ENCODE measurements at places on chromosomes 4 and X.

DNA sequence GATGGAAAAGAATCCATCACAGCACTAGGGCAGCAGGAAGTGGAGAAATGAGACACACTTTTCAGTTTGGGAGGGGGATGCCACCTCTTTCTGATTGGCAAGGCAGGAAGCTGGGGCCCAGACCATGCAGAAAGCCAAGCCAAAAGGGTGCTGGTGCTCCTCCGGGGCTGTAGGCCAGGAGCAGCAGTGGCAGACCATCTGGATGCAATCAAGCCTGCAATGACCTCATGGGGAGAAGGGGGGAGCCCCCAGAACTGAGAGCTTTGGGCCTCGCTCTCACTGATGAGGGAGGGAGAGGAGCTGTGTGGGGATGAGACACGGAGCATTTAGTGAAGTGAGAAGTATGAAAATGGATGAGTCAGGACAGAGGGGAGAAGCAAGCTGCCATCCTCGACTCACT, 141.3 kb upstream of the NALF2 start:
- no peak for DNase-seq

DNA sequence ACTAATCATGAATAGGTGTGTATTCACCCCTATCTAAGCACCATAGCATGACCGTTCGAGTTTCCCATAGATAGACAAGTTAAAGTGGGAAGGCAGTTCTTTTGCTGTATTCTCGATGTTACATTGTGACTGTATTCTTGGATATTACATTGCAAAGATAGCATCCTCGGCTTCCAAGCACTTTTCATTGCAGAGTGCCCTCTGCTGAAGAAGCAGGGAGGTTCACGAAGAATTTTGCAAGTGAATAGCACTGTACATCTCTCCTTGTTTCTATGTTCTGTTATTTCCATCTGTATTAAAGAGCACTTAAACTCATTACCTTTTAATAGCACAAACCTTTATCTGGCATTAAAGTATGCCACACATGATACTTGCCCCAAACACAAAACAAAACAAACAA, 426.7 kb upstream of the ARX start:
- no peak for DNase-seq

DNA sequence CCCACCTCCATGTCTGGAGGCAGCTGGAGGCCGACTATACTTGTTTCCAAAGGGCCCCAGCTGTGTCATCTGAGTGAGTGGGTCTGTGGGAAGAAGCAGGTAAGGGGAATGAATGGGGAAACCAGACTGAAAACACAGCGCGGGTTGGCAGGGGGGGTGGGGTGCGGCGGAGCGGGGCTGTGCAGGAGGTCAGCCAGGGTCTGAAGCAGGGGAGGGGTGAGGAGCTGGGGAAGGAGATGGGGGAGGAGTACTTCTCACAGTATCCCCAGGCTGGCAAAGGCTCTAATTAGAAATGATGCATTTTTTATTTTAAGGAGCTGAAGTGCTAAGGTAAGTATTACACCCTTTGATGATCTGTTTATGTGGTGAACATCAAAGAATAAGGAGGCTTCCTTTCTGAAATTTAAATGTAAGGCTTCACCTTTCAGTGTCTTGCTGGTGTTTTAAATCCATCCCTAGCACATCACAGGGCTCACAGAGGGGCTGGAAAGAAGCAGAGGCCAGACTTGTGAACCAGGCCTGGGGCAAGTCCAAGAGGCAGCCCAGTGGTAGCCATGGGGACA, 37.5 kb downstream of the SMIM20 start:
- no peak for DNase-seq

GRCh38 chr4:83281307-83281706, 3.3 kb downstream of the COQ2 start:
- no peak for DNase-seq

- no peak for DNase-seq
Observed at GRCh38 chr4:24765376-24765988, 29.9 kb upstream of the SOD3 start.

GRCh38 chrX:120318411-120318810, 7.2 kb upstream of the TMEM255A start:
- no peak for DNase-seq

GRCh38 chr4:10753336-10753735, 68.8 kb upstream of the CLNK start:
- no peak for DNase-seq

- DNase-seq, result no peak
Observed at GRCh38 chr4:40270609-40271008, 64.5 kb upstream of the CHRNA9 start.

DNA sequence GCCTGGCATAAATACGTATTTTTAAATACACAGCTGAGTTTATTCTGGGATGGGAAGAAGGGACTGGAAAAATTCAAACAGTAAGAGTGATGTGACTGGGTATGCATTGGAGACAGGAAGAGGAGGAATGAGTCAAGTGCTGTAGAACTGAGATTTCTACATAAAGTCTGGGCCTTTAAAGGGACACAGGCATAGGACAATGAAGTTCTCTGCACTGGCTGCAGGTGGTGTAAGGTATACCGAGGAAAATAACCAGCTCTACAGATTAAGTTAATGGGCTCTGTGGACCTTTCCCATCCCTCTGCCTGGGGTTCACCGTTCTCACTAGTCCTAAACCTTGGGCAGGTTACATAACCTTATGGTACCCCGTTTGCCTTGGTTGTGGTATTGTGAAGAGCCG, 68.7 kb downstream of the DHX15 start:
- DNase-seq, result no peak

- no peak for DNase-seq
Observed at GRCh38 chr4:158934996-158935669, 166.3 kb downstream of the FNIP2 start.

DNA sequence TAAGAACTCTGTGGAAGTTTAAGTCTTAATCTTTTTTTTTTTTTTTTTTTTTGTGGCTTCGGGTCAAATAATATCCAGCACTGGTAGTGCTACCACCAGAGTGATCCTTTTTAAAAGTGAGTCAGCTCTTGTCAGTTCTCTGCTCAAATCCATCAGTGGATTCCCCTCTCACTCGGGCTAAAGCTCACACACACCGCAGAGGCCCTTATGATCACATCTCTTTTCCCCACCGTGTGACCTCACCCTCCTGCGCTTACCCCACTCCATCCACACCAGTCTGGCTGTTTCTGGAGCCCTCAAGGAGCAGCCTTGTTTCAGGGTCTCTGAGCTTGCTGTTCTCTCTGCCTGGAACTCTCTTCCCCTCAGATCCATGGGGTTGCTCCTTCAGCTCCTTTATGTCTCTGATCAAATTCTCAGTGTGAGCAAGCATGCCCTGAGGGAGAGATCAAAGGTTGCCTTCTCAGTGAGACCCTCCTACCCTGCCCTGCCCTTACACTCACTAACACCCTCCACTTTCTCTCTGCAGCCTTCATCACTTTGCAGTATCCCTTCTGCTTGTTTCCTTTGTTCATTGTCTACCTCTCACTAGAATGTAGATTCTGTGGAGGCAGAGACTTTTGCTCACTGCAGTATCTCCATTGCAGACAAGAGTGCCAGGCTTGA, 19.8 kb upstream of the BEND4 start:
- DNase-seq, result no peak

- peak; percentile 80 for DNase-seq
Observed at GRCh38 chr4:142817442-142817841, 28.7 kb downstream of the INPP4B start.

DNA sequence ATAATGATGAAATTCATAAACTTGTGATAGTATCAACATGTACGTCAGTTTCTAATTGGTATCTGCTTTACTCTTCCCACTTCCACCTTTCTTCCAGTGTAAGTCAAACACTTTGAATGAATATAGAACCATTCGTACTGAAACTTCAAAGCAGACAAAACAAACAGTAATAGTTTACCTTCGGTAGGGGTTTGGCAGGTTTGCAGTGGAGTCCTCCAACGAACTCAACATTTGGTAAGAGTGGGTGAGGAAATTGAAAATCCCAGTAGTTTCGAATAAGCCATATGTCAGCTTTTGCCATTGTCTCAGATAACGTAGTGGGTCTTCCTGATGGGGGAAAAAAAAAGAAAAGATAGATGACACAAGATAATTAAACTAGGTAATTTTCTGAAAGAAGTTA, 2.2 kb downstream of the UGT2B4 start:
- DNase-seq, result no peak

- DNase-seq, result no peak
Observed at GRCh38 chr4:107283587-107284559, 247.8 kb upstream of the DKK2 start.

GRCh38 chr4:172142281-172142741, 329.1 kb downstream of the GALNTL6 start:
- DNase-seq, result no peak

DNA sequence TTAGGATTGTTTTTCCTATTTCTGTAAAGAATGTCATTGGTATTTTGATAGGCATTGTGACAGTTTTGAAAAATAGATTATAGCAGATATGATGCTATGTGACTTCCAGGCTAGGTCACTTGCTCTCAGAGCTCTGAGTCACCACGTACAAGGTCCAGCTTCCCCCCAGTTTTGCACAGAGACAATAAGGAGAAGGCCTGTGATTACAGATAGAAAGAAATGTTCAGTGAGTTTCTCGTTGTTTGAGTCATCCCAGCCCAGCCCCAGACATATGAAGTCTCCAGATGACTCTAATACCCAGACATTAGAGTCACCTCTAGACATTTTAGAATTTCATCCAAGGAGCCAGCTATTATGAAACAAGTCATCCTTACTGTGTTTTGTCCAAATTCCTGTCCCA, 57.2 kb downstream of the MFAP3L start:
- DNase-seq, result no peak

- DNase-seq, result no peak
Observed at GRCh38 chrX:41862562-41863184, 60.7 kb downstream of the CASK start.

- DNase-seq, result peak; percentile 89
Observed at GRCh38 chr4:38310446-38311043, 350.3 kb downstream of the PTTG2 start.

- no peak for DNase-seq
Observed at GRCh38 chr4:11416071-11416766, 12.5 kb downstream of the HS3ST1 start.

DNA sequence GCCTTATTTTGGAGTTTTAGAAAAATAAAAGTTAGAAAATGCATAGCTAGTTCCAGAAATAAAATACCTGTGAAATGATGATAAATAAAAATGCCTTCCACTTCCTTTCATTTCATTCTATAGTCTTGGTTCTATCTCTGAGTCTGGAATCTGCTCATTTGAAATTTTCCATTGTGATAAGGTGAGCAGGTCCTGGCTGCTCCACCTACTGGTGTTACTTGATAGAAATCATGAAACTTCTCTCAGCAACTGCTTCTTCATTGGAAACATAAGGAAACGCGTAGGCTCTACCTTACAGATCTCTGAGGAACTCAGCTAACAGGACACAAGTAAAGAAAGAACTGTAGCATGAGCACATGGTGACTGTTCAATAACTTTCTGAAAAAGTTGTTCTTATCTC, 141.8 kb downstream of the DCHS2 start:
- no peak for DNase-seq

GRCh38 chr4:113587640-113588275, 173.8 kb downstream of the CAMK2D start:
- no peak for DNase-seq

DNA sequence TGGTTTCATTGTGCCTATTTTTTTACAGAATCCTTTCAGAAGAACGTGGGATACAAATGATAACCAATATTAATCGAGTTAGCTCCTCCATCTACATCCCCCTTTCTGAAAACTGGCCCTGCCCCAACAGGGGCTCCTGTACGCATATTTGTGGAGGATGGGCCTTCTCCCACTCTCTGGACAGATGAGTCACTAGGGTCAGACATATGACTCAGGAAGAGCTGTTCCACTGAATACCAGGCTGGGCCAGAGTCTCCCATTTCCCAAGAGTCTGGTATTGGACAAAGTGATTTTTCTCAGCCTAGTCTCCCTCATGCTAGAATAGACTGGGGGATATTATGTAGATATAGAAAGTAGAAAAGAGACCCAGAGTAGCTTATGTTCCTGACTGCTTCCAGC, 142.4 kb downstream of the TSPAN5 start:
- DNase-seq, result no peak

- DNase-seq, result no peak
Observed at GRCh38 chr4:74125029-74125428, 26.0 kb upstream of the CXCL2 start.

DNA sequence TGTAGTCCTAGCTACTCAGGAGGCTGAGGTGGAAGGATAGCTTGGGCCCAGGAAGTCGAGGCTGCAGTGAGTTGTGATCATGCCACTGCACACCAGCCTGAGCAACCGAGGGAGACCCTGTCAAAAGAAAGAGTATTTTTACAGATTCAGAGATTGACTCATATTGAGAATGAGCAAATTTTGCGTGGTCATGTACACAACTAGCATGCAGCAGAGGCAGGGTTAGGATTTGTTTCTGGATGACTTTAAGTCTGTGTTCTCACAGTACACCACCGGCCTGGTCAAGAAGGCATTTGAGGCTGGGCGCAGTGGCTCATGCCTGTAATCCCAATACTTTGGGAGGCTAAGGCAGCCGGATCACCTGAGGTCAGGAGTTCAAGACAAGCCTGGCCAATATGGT, 44.8 kb upstream of the CBR4 start:
- DNase-seq, result no peak

DNA sequence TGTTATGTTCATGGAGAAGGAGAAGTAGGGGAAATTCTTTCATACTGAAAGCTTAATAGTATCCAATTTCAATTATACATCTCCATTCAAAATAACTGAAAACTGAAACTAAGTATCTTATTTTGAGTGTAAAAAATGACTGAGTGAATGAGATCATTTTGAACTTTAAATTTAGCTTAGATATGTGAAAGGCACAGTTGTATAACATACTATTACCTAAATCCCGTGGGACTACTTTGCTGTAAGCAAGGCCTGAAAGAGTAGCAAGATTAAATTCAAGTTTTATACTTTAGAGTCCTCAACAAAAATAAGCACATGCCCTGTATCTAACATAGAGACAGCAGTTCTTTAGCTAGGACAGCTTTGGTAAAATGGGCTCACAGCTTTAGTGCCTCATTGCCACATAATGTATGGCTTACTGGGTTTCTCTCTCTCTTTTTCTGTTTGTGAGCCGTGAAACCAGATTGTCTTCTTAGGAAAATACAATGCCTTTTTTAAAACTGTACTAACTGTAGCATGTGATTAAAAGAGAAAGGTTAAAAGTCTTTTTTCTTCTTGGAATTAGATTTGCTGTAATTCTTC, 43.2 kb downstream of the GSTCD start:
- no peak for DNase-seq

DNA sequence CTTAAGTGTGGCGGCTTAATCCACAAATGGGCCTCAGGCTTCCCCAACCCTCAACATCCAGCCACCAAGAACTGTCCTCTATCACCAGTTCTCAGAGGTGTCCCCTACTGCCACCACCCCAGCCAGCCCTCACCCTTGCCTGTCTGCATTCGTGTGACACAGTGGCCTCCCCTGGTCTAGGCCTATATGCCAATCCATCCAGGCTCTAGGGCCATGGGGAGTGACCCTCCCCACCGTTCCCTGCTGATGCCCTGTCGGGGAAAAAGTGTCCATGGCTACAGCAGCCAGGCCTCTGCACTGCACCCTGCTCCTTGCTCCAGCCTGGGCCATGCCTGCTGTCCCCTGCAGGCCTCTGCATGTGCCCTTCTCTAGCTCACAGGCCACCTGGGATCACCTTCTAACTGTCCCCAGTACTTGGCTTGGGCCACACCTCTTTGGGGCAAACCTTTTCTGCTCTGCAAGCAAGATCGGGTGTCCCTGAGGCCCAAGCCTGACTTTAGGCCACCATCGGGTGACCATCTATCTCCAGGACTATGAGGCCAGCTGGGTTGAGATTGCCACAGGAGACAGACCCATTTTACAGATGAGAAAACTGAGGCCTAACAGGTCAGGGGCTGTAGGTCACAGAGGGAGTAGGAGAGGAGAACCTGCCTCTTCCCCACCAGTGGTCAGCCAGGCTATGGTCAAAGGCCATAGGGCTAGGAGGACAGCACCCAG, 75.8 kb downstream of the JAKMIP1 start:
- DNase-seq, result no peak
